Stimulated activated CD4-positive, alpha-beta T cell treated with anti-CD3 and anti-CD28 coated beads, Interleukin-1b, Interleukin-23, amount 100 ng/mL, for 1 hour (primary cell): ENCODE measurements at places on chromosomes 1 and 21.

DNA sequence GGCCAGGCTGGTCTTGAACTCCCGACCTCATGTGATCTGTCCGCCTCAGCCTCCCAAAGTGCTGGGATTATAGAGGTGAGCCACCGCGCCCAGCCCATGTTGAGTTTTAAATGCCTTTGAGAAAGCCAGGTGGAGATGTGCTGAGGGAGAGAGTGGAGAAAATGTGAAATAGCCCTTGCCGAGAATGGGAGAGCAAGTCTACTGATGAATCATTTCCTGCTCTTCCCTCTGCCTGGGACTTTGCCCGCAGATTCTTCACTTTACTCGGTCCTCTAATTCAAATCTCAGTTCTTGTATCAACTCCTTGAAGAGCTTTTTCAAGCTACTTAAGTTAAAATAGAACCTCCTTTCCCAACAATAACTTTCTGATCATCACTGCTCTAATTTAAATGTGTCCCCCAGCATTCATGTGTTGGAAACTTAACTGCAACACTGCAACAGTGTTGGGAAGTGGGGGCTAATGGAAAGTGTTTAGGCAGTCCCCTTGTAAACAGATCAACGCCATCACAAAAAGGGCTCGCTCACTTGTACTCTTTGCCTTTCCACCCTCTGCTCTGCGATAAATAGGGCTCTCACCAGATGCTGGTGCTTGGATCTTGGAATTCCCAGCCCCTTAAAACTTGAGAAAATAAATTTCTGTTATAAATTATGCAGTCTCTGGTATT, 27.8 kb downstream of the OSBPL9 start:
- DNase-seq, result no peak

DNA sequence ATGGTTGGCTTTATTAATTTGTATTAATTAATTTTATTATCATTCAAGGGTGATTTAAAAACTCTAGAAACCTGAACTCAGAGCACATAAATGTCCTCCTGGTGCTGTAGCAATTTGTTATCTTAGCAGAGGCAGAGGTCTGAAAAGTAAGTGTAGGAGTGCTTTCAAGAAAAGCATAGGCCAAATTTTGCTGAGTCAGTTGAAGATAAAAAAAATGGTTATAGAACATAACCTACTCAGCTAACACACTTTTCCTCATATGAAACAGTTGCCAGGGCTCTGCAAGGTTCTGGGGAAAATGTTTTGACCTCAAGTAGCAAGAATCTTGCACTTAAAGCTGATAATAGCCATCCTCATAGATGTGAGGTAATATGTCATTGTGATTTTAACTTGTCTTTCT, 53.5 kb upstream of the CHODL start:
- DNase-seq, result no peak

DNA sequence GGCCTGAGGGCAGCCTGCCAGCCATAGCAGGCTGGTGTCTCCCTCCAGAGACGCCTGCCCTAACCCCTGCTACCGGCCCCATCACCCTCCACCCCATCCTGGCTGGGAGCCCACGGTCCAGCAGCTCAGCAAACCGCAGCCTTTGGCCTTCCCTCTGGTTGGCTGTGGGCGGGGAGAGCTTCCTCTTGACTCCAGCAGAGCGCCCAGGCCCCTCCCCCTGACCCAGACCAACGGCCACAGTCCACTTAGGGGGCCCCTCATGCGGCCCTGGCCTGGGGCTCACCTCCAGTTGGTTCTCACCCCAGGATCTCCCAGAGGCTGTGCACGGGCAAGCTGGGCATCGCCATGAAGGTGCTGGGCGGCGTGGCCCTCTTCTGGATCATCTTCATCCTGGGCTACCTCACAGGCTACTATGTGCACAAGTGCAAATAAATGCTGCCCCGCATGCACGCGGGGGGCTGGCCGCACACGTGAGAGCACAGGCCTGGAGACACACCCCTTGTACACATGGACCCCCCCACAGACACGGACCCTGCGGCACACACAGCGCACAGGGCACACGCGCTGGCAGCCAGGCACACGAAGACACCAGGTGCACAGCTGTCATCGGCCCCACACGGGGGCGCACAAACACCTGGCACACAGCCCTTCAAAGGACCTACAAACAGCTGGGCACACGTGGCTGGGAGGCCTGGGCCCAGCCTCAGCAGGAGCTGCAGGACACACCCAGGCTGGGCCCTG, 3.1 kb downstream of the SMIM1 start:
- no peak for DNase-seq

- DNase-seq, result no peak
These were observed 115.1 kb upstream of the CXADR start for GRCh38 chr21:17397703-17398102.

DNA sequence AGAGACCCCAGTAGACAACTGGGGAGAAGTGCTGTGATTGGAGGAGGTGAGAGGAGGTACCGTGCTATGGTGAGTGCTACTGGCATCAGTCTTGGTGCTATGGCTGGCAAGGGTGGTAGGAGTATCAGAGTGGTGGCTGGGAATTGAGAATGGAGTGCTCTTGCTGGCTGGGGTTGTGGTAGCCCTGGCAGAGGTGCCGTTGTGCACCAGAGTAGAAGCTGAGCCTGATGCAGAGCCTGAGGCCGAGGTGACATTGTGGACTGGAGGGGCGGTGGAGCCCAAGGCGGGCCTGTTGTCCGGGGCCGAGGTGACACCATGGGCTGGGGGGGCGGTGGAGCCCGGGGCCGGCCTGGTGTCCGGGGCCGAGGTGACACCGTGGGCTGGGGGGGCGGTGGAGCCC, 14.6 kb downstream of the TRIM46 start:
- DNase-seq, result no peak

GRCh38 chr1:214552174-214552608, 789 bp upstream of the PTPN14 start:
- no peak for DNase-seq

GRCh38 chr1:37813529-37814145, 5.6 kb upstream of the YRDC start:
- DNase-seq, result no peak

- no peak for DNase-seq
These were observed 35.1 kb downstream of the PCSK9 start for GRCh38 chr1:55074455-55074854.

DNA sequence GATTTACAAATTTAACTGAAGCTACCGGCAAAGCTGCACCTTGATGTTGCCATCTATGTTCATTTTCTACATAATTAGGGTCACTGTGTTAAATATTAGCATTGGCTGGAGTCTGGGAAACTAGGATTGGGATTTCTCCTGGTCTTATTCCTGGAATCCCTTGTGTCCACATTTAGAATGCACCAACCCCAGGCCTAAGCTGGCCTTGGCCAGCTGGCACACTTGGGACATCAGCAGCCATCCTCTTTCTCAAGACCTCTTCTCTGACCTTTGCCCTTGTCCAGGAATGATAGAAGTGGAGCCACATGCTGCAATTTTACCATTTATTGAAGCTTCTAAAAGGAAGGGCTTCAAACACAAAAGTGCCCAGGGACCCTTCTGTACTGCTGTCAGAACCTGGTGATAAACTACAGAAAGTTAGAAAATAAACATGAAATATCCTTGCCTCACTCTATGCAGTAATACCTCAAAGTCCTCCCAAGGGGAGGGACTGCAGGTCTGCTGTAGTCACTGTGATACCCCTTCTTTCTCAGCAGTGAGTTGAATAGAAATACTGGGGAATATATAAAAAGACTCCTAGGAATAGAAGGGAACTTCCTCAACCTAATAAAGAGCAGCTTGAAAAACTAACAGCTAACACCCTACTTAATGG, 13.7 kb upstream of the PIGC start:
- no peak for DNase-seq

DNA sequence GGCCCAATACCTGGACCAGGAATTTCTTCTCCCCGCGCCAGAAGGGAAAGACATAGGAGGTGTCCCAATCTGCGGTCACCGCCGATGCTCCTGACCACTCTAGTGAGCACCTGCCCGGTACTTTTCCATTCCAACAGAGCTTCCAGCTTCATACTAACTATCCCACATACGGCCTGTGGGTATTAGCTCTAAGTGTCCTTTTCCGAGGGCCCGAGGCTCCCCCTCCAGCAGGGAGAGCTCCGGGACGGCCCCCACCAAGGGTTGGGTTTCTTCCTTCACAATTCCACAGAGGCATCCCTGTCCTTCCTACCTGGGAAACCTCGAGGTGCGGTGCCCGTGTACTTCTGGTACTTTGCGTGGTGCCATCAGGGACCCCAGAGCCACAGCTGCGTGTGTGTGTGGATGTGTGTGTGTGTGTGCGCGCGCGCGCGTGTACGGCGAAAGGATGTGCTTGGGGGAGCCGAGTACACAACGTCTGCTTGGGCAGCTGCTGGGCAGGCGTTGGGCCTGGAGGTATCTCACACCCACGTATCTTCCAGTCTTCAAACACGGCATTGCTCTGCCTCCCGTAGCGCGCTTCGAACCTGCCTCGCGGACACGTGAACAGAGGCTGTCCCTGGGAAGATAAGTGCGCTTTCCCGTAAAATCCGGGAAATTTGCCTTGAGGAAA, 2.4 kb upstream of the SIM2 start:
- DNase-seq, result no peak

DNA sequence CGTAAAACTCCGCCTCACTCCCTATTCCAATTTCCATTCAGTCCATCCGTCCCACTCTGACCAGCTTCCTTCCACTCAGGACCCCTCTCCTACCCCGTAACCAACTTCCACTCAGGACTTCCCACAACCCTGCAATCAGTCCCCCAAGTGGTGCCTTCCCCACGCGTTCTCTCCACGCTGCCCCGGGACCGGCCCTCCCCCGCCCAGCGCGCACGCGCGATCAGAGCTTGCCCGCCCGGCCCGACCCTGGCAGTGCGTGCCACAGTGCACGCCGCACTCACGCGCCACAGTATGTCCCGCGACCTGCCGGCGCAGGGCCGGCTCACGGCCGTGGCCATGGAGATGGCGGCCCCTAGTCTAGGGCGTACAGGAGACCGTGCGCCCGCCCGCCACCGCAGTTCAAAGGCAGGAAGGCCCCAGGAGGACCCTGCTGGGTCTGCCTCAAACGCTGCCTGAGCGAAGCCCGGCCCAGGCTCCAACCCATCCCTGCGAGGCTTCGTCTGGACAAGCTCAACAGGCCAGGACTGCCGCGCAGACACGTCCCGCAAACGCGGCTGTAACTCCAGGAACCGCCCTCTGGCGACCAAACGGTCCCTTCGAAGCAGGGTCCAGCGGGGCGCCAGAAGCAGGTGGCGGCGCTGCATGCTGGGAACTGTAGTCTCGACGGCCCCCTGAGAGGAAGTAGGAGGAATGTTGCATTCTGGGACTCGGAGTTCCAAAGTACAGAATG, at the start of gene NDC1:
Gene NDC1, minus strand, starts transcription at position 373 of the 730 bp plus-strand sequence. Its CDS starts 35 bp downstream, at position 338.
- peak; percentile 62 for DNase-seq

- DNase-seq, result no peak
These were observed 16.5 kb downstream of the CCDC30 start for GRCh38 chr1:42479621-42480020.

- DNase-seq, result no peak
These were observed 13.7 kb downstream of the TFF3 start for GRCh38 chr21:42301371-42302075.

GRCh38 chr21:45995686-45996179, 14.2 kb downstream of the COL6A1 start:
- DNase-seq, result no peak
